Mesothelial cell of epicardium (in vitro differentiated cells): ENCODE measurements at places on chromosomes 16 and 17.

DNA sequence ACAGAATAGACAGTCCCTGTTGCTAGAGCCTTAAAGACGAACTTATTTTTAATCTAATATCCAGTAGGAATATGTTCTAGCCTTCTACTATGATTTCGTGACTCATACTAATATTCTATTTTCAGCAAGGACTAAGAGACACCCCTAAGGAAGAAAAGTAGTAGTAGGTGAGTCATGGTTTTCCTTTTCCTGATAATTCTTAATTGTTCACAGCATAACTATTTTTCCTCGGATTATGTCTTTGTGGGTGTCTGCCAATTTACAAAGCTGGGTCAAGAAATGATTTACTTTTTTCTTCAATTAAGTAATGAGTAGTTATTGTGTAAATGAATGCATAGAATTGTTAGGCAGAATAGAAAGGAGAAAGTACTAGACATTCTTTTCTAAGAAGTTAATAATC is 292.2 kb downstream of the TOX3 start:
- H3K27ac ChIP-seq, result no peak overlapping the region
- peaks cover 23% of the 10 kb centered on the region for H3K4me1 ChIP-seq
- H3K4me3 ChIP-seq, result no peak overlapping the region
- H3K36me3 ChIP-seq, result no peaks in the 10 kb centered on the region
- H3K27me3 ChIP-seq, result peaks cover 31% of the 10 kb centered on the region

- no peak overlapping the region for H3K4me3 ChIP-seq
- no peak for DNase-seq
- H3K36me3 ChIP-seq, result no peaks in the 10 kb centered on the region
- H3K27ac ChIP-seq, result no peak overlapping the region
- H3K4me1 ChIP-seq, result no peaks in the 10 kb centered on the region
Observed at GRCh38 chr17:14428648-14429029, 127.8 kb downstream of the HS3ST3B1 start.

- no peak for DNase-seq
- peaks cover 26% of the 10 kb centered on the region for H3K36me3 ChIP-seq
- no peaks in the 10 kb centered on the region for H3K27me3 ChIP-seq
- H3K4me3 ChIP-seq, result no peak overlapping the region
- no peaks in the 10 kb centered on the region for H3K4me1 ChIP-seq
- H3K27ac ChIP-seq, result no peak overlapping the region
Observed at GRCh38 chr17:44177640-44178039, 7.1 kb downstream of the ASB16 start.

DNA sequence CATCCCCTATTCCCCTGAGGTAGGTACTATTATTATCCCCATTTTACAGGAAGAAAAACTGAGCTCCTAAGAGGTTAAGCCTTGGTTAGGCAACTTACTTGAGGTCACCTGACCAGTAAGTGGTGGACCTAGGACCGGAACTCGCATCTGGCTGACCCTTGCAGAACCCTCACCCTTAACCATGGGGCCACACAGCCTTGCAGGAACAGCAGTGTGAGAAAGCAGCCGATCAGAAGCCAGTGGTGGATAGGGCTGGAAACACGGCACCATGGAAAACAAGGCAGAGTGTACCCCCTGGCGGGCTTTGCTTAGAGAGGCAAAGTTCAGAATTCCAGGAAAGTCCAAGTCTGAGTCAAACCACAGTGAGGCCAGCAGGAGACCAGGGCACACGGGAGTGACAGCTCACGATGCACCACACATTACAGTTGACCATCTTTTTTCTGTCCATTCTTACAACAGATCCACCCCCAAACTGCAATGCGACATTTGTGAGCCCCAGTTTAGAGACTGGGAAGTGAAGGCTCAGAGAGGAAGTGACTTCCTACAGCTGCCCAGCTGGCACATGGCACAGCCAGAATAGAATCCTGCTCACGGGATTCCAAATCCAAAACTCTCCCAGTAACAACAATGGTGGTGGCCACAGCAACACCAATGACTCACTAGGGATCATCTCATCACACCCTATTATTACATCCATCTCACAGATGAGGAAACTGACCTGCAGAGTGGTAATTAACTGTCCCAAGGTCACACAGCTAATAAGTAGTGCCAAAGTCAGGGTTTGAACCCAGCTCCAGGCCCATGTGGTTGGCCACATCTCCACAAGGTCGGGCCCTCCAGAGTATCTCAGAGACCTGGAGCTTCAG is 20.3 kb downstream of the KIFC3 start:
- H3K36me3 ChIP-seq, result peaks cover 20% of the 10 kb centered on the region
- H3K4me3 ChIP-seq, result no peak overlapping the region
- H3K4me1 ChIP-seq, result peaks cover under 1% of the 10 kb centered on the region
- DNase-seq, result no peak
- H3K27me3 ChIP-seq, result no peaks in the 10 kb centered on the region
